ENCODE measurements at places on chromosomes 16 and 17.
A peak's percentile ranks its signal among the peaks of the same experiment; 100 is the strongest.

DNA sequence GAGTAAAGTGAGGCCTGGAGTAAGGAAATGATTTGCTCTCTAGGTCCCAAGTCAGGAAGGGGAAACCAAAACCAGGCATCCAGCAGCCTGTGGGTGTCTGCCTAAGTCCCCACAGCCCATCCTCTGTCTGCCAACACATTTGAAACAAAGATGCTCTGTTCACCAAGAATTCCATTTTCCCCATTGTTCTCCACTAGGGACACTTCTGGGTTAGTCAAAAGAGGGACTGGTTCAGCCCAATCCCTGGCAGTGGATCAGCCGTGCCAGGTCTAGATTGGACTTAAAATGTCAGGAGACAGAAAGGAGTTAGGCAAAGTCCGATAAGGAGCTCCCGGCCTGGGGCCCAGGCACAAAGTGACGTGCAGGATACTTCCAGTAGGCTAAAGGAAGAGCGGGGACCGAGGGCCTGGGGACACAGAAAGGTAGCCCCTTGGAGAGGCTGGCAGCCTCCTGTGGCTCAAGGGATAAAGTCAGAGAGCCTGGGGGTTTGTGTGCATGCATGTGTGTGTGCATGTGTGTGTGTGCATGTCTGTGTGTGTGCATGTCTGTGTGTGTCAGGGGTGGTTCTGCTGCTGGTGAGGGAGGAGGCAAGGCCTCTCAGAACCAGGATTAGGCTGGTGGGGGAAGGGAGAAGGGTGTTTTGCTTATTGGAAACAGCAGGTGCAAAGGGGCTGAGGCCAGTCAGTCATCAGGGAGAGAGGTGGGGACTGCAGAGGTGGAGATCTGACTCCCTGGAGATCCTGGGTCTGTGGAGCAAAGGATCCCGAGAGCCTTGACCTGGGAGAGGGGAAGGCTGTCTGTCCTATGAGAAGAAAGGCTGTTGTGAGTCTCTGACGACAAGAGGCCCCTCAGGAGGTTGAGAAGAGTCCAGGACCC is 41.7 kb upstream of the IL34 start:
- H3K27ac ChIP-seq = no peak overlapping the region
- H3K27me3 ChIP-seq = no peaks in the 10 kb centered on the region
- H3K4me1 ChIP-seq = peaks cover 2% of the 10 kb centered on the region
- H3K4me3 ChIP-seq = no peak overlapping the region
- no peaks in the 10 kb centered on the region for H3K36me3 ChIP-seq

GRCh38 chr17:50893183-50893993 is 27.2 kb upstream of the TOB1 start:
- H3K4me1 ChIP-seq = no peaks in the 10 kb centered on the region
- no peaks in the 10 kb centered on the region for H3K27me3 ChIP-seq
- no peak overlapping the region for H3K27ac ChIP-seq

DNA sequence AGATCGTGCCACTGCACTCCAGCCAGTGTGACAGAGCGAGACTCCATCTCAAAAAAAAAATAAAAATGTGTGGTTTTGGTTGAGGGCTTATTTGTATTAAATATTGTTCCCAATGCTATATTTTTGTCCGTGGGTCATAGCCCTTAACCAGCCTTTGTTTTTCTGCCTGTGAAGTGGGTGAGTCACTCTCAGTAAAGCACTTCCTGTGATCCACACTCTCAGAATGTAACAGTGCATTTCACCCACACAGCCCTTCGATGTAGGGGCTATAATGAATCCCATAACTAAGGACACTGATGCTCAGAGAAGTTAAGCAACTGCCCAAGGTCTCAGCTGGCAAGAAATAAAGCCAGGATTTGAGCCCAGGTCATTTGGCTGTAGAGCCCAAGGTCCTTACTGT is 34.7 kb upstream of the POLR3E start:
- peak overlapping the region; percentile 23 for H3K27ac ChIP-seq
- peak; percentile 20 for DNase-seq
- H3K36me3 ChIP-seq = peaks cover 41% of the 10 kb centered on the region
- H3K4me1 ChIP-seq = peaks cover 8% of the 10 kb centered on the region

DNA sequence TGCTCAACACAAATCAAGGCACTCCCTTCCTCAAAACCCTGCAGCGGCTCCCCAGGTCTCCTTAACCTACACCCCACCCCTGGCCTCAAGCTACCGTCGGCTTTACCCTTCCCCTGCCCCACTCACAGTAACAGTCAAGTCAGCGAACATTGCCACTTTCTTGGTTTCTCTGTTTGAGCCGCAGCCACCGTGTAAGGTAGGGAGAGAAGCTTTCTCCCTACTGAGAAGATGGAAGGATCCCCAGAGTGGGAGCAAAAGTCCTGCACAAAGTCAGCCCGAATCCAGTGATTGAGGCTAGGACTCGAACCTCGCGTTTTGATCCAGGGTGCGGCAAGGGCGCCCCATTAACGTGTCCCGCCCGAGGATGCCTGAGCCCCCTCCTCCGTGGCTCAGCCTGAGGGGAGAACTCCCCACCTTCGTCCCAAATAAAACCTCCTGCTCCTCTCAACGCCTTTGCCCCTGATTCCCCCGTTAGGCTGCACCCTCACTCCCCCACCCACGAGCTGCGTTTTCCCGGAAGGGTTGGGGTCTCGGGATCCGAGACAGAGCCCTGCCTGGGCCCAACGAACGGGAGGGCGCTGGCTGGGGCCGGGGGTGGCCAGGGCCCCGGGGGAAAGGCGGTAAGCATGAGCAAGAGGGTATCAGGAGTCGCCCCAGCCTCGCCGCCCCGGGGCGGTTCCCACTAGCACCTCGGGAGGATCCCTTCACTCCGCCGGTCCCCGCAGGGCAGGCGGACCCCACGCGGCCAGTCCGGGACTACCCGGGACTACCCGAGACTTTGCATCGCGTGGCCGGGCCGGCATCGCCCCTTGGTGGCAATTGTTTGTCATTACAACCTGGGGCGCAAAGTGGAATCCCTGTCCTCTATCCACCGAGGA is 9.9 kb upstream of the NAGS start:
- H3K36me3 ChIP-seq = no peaks in the 10 kb centered on the region
- no peak overlapping the region for H3K4me3 ChIP-seq
- H3K27ac ChIP-seq = no peak overlapping the region
- DNase-seq = peak; percentile 79
- no peaks in the 10 kb centered on the region for H3K4me1 ChIP-seq
- peaks cover 12% of the 10 kb centered on the region for H3K27me3 ChIP-seq

DNA sequence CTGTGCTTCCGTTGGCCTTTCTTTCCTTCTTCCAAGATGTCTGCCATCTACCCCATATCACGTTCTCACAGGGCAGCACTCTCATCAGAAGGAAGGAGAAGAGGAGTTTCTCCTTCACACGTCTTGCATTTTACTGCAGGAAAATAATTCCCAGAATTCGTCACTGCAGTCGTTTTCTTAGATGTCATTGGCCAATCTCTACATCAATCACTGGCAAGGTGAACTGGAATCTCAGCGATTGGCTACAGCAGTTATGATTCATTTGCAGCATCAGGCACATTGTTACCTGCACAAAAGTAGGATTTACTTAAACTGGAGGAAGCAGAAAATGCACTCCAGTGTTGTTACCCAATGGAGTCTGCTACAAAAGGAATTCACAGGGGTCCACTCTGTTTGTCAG is 277.2 kb upstream of the RBFOX1 start:
- no peaks in the 10 kb centered on the region for H3K36me3 ChIP-seq
- H3K4me3 ChIP-seq = no peak overlapping the region
- no peak for DNase-seq
- H3K27me3 ChIP-seq = no peaks in the 10 kb centered on the region
- no peaks in the 10 kb centered on the region for H3K4me1 ChIP-seq

GRCh38 chr16:79436885-79437284 is 163.7 kb downstream of the MAF start:
- no peak overlapping the region for H3K4me3 ChIP-seq
- no peak for DNase-seq
- no peaks in the 10 kb centered on the region for H3K36me3 ChIP-seq
- no peak overlapping the region for H3K27ac ChIP-seq
- H3K4me1 ChIP-seq = no peaks in the 10 kb centered on the region

- H3K36me3 ChIP-seq = peaks cover 20% of the 10 kb centered on the region
- DNase-seq = no peak
- H3K27me3 ChIP-seq = no peaks in the 10 kb centered on the region
- H3K4me1 ChIP-seq = peaks cover 17% of the 10 kb centered on the region
- H3K27ac ChIP-seq = no peak overlapping the region
Measured at GRCh38 chr17:58356231-58356630, 4.2 kb upstream of the SUPT4H1 start.

- H3K4me1 ChIP-seq = peaks cover 28% of the 10 kb centered on the region
- no peak overlapping the region for H3K27ac ChIP-seq
- no peak for DNase-seq
Measured at GRCh38 chr16:86509759-86510464, 415 bp upstream of the FOXF1 start.

- peaks cover 28% of the 10 kb centered on the region for H3K4me1 ChIP-seq
- H3K27me3 ChIP-seq = no peaks in the 10 kb centered on the region
- no peak overlapping the region for H3K4me3 ChIP-seq
- DNase-seq = no peak
Measured at GRCh38 chr17:67137860-67138259, 93.5 kb downstream of the CACNG1 start.

DNA sequence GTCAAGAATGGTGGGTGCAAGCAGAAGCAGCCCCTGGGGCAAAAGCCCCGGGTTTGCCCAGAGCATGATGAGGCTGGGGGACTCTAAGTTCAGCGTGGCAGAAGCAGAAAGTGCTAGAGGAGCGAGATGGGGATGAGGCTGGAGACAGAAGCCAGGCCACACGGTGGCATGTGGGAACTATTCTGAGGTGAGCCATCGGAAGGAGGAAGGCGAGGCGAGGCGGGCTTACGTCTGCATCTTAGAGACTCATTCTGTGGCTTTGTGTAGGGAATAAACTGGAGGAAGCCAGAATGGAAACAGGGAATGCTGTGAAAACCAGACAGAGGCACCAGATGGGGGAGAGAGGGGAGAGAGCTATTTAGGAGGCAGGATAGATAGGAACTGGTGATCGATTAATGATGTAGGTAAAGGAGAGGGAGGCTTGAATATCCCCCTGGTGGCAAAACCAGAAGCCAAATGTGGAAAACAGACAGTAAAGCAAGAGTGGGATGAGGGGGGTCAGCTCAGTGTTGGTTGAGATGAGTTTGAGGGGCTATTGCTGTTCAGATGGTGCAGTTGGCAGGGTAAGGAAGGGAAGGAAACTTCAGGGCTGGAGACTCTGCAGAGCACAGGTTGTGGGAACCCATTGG is 3.1 kb upstream of the TNFSF13 start:
- peaks cover 46% of the 10 kb centered on the region for H3K4me1 ChIP-seq
- peak overlapping the region; percentile 40 for H3K27ac ChIP-seq
- no peaks in the 10 kb centered on the region for H3K27me3 ChIP-seq
- no peak for DNase-seq

GRCh38 chr17:81536299-81537290 is 8.4 kb downstream of the FSCN2 start:
- H3K4me1 ChIP-seq = no peaks in the 10 kb centered on the region
- no peak overlapping the region for H3K4me3 ChIP-seq
- peaks cover 11% of the 10 kb centered on the region for H3K36me3 ChIP-seq
- H3K27ac ChIP-seq = no peak overlapping the region

DNA sequence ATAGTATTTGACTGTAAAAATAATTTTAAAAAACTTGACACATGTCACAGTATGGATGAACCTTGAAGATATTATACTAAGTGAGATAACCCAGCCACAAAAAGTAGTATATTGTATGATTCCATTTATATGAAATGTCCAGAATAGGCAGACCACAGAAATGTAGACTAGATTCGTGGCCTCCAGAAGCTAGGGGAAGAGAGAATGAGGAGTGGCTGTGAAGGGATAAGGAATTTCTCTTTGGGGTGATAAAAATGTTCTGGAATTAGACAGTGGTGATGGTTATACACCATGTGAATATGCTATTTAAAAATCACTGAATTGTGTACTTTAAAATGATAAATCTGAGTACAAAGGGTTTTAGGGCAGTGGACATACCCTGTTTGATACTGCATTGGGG is 253.1 kb upstream of the DYNLRB2 start:
- no peaks in the 10 kb centered on the region for H3K36me3 ChIP-seq
- no peaks in the 10 kb centered on the region for H3K4me1 ChIP-seq
- peaks cover 9% of the 10 kb centered on the region for H3K27me3 ChIP-seq
- no peak overlapping the region for H3K27ac ChIP-seq
- no peak for DNase-seq

GRCh38 chr17:66466106-66466820 is 163.8 kb downstream of the PRKCA start:
- H3K36me3 ChIP-seq = peaks cover 5% of the 10 kb centered on the region
- no peak overlapping the region for H3K4me3 ChIP-seq
- H3K27ac ChIP-seq = peak overlapping the region; percentile 91
- DNase-seq = no peak
- no peaks in the 10 kb centered on the region for H3K27me3 ChIP-seq

DNA sequence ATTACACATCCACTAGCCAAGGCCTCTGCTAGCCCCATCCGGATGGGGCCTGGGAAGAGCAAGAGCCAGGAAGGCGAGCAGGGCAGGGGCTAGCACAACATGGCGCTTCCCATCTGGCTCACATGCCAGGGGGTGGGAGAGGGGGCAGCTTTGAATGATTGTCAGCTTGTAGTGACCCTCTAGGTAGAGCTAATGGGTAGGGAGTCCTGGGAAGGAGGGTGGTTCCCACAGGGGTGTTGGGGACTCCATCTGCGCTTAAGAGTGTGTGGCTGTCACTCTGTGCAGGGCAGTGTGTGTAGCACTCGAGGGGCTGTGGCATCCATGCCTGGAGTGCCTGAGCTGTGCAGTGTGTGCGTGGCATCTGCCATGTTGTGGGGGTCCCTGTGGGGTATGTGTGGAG is 24.5 kb downstream of the ARHGAP23 start:
- H3K36me3 ChIP-seq = no peaks in the 10 kb centered on the region
- H3K4me3 ChIP-seq = no peak overlapping the region
- H3K27me3 ChIP-seq = peaks cover 33% of the 10 kb centered on the region
- peaks cover 11% of the 10 kb centered on the region for H3K4me1 ChIP-seq
- DNase-seq = no peak
- H3K27ac ChIP-seq = no peak overlapping the region

DNA sequence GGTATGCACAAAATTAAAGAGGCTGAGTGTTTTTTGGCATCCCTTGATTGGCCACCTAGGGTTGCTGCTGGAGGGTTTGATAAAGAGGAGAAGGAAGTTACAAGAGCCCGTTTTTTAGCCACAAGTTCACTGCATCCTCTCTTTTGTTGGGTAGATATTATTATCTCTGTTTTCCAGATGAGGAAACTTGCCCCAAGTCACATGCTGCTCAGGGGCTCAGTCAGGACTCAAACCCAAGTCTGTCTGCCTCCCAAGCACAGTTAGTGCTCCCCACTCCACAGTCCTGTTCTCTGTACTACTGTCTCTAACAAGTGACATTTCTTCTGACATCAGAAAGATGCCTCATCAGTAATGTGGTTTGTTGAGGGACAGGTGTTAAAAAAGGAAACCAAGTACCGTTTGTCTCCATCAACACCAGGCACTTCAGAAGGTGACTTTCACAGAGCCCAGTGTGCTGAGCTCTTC is 1.4 kb downstream of the NT5M start:
- peak overlapping the region; percentile 75 for H3K27ac ChIP-seq
- peaks cover 30% of the 10 kb centered on the region for H3K4me1 ChIP-seq
- no peaks in the 10 kb centered on the region for H3K36me3 ChIP-seq

GRCh38 chr17:49508061-49508865 is 13.2 kb downstream of the NGFR start:
- no peak for DNase-seq
- H3K27me3 ChIP-seq = peaks cover 33% of the 10 kb centered on the region
- no peaks in the 10 kb centered on the region for H3K36me3 ChIP-seq
- H3K4me3 ChIP-seq = no peak overlapping the region

- peaks cover 18% of the 10 kb centered on the region for H3K4me1 ChIP-seq
- H3K27ac ChIP-seq = no peak overlapping the region
- no peaks in the 10 kb centered on the region for H3K36me3 ChIP-seq
- H3K4me3 ChIP-seq = no peak overlapping the region
- no peak for DNase-seq
Measured at GRCh38 chr17:3553419-3554401, 3.9 kb downstream of the TRPV3 start.

All from activated CD4-positive, alpha-beta memory T cell treated with anti-CD3 and anti-CD28 coated beads for 36 hours (primary cell).